GM04504 (cell line): ENCODE measurements at places on chromosomes 6 and 20.

DNA sequence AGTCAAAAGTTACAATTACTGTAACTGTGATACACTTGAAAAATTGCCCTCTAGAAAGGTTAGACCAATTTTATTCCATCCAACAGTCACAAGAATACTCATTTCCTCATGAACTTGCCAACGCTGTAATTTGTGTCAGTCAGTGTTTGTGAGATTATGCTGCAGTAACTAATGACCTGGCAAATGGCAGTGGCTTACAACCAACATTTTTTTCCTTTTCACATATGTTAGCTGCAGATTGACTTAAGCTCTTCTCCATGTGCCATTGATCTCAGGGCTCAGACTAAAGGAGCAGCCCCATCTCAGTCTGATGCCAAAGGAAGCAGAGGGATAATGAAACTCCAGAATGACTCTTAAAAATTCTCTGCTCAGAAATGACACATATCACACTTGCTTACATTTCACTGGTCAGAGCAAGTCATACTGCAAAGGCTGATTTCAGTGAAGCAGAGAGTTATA lies 92.3 kb upstream of the ELOVL5 start:
- no peak for DNase-seq

GRCh38 chr6:32369660-32370059 lies 2.0 kb downstream of the TSBP1 start:
- peak; percentile 81 for DNase-seq

DNA sequence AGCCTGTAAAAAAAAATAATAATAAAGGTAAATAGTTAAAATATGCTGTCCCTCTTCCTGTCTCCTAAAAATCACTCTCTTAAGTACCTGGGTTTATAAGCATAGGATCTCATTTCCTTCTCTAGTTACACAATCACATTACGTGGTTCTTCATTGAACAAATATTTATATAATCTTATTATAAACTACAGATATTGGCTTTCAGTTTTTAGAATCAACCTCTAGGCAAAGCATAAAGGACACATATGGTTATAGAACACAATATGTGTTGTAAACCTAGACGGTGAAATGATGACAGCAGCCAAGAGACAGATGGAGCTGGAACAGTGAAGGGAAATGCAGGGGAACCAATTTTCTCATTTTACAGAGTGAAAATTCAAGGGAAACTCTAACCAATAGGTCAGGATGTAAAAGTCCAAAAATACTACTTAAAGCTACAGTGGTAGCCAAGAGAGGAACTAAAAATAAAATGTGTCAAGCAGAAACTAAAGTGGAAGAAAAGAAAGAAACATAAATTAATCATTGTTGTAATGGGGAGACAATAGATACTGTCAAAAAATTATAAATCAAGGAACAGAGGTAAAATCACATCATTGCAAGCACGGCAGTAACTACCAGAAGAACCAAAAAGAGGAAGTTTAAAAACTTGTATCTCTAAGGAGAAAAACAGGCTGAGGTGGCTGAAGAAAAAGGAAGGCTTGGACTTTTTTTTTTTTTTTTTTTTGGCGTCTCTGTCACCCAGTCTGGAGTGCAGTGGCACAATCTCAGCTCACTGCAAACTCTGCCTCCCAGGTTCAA lies 82.8 kb upstream of the CDYL start:
- DNase-seq: no peak

GRCh38 chr6:111580826-111581505 lies 24.7 kb downstream of the TRAF3IP2 start:
- no peak for DNase-seq

DNA sequence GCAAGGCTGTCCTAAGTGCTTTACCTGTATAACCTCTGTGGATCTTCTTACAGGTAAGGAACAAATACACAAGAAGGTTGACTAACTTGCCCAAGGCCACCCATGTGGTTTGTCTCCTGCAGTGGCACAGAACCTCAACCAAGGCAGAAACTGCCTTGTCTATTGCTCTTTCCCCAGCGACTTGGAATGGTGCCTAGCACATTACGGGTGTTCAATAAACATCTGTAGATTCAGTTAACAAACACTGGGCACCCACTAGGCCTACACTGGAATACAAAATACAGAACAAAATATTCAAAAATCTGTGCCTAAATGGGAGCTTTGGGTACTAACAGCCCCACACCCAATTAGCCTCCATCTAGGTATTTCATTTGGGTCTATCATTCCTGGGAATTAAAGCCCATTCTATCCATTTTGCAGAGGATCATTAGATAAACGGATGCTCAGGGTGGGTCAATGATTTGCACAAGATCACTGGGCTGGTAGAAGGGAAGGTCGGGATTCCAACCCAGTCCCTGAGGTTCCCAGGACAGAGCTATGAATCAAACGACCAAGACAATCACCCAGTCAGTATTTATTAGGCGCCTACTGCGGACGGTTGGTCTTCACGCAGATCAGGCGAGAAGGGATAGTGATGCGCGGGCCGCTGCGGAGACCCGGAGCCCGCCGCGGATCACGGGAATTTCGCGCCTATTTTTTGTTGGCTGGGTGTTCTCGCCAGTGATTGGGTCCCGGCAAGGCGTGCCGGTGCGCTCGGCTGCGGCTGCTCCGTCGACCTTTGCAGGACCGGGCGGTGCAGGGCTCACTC lies at the start of gene STK35:
Gene STK35, plus strand, starts transcription at position 771 of the 808 bp plus-strand sequence. CDS start 55 bp downstream, outside the sequence.
- no peak for DNase-seq

GRCh38 chr6:44277763-44278162 lies 7.5 kb downstream of the TMEM151B start:
- DNase-seq: no peak

DNA sequence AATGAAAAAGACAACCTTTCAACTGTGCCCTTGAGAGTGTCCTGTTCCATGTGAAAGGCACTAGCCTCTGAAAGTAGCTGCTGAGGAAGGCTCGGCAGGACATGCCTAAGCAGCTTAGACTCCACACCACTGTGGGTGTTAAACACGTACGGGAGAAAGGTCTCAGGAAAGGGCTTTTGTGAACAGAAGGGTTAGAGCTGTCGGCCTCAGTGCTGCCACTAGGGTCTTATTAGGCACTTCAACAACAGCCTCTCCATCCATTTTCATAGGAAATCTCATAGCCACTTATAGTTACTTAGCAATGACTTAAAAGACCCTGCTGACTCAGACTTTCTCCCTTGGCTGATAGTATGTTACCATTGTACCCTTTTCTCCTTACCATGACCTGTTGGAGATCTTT lies 662.8 kb downstream of the TBC1D32 start:
- no peak for DNase-seq
